ENCODE measurements at places on chromosomes 3 and 15.

DNA sequence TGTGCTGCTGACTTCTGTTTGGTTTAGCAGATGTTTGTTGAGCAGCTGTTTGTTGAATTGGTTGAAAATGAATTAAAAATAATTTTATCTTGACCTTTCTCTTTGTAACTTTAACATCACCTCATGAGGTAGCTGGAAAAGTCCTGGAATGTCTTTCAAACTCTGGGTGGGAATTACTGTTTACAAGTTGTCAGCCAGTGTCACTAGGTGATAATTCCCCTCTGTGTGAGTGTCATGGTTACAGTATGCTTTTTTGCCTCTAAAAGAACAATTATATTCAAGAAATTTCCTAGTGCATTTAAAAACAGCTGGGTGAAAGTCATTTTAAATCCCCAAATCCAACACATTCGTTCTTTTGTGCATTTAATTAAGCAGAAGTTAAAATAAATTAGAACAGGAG, 113.2 kb downstream of the PTPRG start:
- DNase-seq = no peak

DNA sequence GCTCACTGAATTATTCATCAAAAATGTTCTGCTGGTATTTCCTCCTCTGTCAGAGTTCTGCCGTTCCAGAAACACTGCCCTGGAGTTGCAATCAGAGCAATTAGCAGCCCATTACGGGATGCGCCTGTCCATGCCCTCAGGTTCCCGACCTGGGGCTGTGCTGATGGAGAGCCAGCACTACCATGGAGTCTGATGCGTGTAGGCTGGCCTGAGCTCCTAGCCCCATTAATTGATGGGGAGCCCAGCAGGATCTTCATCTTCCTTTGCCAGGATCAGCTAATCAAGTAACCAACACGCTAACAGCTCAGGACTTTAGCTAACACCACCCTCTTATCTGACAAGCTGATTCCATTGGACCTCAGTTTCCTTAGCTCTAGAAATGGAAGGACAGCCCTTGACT, 164.2 kb downstream of the ABHD5 start:
- DNase-seq = no peak

- DNase-seq = no peak
Observed at GRCh38 chr3:127045435-127046045, 62.6 kb downstream of the PLXNA1 start.

DNA sequence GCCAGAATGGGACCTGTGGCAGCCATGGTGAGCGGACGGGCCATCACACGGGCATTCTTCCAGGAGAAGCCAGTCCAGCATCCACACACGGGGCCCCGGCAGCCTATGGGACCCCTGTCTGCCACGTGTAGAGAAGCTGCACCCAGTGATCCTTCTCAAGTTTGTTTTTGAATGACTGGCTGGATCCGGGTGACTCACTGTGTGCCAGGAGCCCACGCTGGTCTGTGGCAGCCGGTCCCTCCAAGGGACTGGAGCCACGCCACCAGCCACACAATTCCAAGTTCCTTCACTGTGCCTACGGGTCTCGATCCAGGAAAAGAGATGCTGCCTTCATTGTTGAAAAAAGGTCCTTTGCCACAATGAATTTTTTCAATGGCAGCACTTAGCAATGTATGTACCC, 58.1 kb downstream of the ATP10A start:
- no peak for DNase-seq

- DNase-seq = no peak
Observed at GRCh38 chr3:139827833-139828232, 107.2 kb upstream of the CLSTN2 start.

DNA sequence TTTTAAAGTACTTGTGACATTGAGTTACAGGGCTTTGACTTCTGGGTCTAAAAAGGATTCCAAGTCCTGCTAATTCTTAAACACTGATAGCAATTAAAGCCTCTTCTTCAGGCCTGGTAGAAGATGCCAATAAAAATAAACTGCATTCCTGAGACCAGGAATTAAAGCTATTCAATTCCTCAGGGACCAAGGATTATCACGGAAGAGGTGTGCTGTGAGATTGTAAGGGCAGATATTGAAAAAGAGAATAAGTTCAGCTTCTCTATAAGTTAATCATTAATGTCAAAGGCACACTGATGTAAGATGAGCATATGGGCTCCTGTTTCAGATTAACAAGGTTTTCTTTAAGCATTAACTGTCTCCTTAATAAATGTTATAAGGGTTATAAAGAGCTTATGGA, 611.3 kb downstream of the SI start:
- DNase-seq = no peak

- no peak for DNase-seq
Observed at GRCh38 chr15:88741671-88742070, 61.6 kb upstream of the ACAN start.

GRCh38 chr15:81384891-81385720, 11.1 kb upstream of the TMC3 start:
- no peak for DNase-seq

- DNase-seq = no peak
Observed at GRCh38 chr3:57974796-57975388, 33.3 kb upstream of the FLNB start.

DNA sequence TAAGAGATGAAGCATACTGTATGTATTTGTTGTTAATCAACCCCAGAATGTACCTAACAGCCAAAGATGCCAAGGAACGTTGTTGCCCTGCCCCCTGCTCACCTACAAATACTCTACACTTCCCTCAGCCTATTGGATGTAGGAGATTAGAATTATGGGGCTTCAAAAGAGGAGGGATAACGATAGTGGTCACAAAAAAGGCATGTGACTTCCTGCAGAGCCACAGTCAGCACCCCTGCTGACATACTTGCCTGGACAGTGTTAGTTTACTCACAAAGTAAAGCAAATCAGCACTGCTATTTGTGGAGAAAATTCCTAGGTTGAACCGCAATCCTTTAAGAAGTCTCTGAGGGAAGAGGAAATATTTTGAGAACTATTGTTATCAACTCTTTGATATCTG, 37.9 kb downstream of the PARP15 start:
- no peak for DNase-seq

DNA sequence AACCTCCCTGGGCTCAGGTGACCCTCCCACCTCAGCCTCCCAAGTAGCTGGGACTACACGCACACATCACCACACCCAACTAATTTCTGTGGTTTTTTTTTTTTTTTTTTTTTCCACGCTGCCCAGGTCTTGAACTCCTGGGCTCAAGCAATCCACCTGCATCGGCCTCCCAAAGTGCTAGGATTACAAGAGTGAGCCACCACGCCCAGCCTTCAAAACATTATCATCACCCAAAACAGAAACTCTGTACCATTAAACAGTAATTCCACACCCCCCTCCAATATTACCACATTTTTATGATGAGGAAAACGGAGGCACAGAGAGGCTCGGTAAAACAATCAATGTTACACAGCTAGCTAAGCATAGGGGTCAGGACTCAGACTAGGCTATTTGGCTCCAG, 4.0 kb downstream of the IMP3 start:
- no peak for DNase-seq

GRCh38 chr3:120093119-120093910, 932 bp downstream of the GSK3B start:
- DNase-seq = no peak

DNA sequence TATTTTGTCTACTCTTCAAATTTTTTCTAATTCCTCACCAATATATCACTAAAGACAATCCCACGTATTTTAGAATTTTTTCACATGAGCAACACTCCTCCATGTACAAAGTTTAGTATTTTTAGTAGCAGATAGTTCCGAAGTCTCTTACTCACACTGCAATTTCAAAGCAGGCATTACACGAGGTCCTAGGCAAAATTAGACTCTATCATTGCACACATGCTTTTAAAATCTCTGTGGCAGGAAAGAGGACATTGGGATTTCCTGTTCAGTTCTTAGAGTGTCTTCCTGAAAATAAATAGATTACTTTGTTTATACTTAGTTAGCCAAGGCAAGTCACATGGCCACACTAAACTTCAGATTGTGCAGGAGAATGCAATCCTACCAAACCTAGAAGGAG, 847.7 kb downstream of the ROBO2 start:
- DNase-seq = no peak

GRCh38 chr15:98001663-98002194, 41.2 kb downstream of the ARRDC4 start:
- DNase-seq = no peak

- DNase-seq = no peak
Observed at GRCh38 chr3:105579439-105579838, 212.7 kb downstream of the ALCAM start.

GRCh38 chr3:67176396-67176795, 178.3 kb downstream of the KBTBD8 start:
- no peak for DNase-seq

GRCh38 chr3:25384471-25384870, 43.6 kb upstream of the RARB start:
- no peak for DNase-seq

GRCh38 chr15:85956532-85957275, 123.0 kb upstream of the AGBL1 start:
- DNase-seq = no peak

- no peak for DNase-seq
Observed at GRCh38 chr3:66425576-66426114, 75.2 kb downstream of the LRIG1 start.

- no peak for DNase-seq
Observed at GRCh38 chr15:56959318-56959648, 40.8 kb downstream of the TCF12 start.

- no peak for DNase-seq
Observed at GRCh38 chr3:99901200-99901926, 83.7 kb downstream of the CMSS1 start.

DNA sequence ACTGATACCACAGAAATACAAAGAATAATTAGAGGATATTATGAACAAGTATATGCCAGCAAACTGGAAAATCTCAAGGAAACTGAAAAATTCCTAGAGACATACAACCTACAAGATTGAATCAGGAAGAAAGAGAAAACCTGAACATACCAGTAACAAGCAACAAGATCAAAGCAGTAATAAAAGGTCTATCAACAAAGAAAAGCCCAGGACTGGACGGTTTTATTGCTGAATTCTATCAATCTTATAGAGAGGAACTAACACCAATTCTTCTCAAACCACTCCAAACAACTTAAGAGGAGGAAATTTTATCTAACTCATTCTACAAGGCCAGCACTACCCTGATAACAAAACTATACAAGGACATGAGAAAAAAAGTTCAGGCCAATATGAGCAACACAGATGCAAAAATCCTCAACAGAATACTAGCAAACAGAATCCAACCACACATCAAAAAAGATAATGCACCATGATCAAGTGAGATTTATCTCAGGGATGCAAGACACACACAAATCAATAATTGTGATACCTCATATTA, 71.1 kb upstream of the IMPG2 start:
- DNase-seq = no peak

- DNase-seq = no peak
Observed at GRCh38 chr3:151903501-151903991, 30.1 kb downstream of the SUCNR1 start.

DNA sequence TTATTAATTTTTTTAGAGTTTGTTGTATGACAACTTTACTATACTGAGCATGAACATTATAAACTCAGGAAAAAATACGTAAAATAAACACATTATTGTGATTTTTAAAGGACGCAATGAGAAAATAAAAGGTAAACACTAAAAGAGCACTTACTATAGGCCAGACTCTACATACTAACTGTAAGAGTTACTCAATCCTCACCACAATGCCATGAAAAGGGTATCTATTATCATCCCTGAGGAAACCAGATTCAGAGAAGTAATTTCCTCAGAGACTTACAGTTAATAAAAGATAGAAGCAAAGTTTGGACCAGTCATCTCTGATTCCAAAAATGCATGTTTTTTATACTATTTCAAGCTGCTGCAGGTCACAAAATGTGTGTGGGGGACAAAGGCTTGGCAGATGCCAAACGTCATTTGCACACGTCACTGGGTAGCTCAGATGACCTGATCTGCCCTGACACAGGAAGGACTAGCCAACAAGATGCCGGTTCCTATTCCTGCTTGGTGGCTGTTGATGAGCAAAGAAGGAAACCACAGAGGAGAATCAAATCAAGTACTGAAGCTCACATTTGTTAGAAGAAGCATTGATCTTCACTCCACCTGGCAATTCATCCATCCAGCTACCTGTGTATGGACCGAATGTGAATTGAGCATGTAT, 42.3 kb downstream of the KLHL6 start:
- no peak for DNase-seq

GRCh38 chr3:128399221-128399915, 67.3 kb downstream of the DNAJB8 start:
- DNase-seq = no peak

GRCh38 chr3:196178993-196179379, 32.2 kb downstream of the ZDHHC19 start:
- DNase-seq = no peak

- DNase-seq = no peak
Observed at GRCh38 chr15:50820808-50821382, 55.4 kb upstream of the SPPL2A start.

- DNase-seq = no peak
Observed at GRCh38 chr15:67670647-67671305, 128.3 kb downstream of the MAP2K5 start.

- no peak for DNase-seq
Observed at GRCh38 chr15:71050461-71050860, 64.8 kb upstream of the THSD4 start.

GRCh38 chr3:125061170-125061569, 5.4 kb upstream of the HEG1 start:
- no peak for DNase-seq

DNA sequence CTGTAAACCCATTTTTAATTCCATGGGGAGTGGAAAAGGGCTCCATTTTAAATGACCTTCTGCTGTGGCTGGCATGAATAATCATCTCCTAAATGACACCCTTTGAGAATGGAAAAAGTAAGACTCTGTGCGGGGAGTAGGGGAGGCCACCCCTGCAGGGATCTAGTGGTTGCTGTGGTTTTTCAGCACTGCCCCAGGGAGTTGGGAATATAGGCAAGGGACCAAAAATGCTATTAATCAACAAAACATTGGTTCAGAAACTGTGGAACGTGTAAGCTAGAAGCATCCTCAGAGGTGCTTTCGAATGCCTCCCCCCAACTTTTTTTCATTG, 30.1 kb upstream of the ADAMTS7 start:
- DNase-seq = no peak

DNA sequence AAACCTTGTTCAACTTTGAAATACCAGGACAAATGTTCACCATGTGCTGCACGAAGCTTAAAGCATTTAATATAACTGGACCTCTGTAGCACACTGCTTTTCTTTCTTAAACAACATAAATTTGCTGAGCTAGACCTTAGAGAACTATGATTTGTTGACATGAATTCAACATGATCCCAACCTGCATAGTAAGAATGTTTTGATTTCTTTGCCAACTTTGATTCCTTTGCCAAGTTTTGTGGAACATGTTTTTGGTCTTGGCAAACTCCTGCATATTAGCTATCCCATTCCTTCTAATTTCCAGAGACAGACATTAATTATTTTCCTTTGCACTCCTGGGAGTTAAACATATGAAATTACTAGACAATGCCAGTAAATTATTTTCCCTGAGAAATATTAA, 197.2 kb upstream of the RBMS3 start:
- no peak for DNase-seq

GRCh38 chr3:29559741-29560465, 279.0 kb downstream of the RBMS3 start:
- DNase-seq = no peak

Data from hypothalamus (tissue), 51 donors.